ENCODE measurements at places on chromosomes 1 and 21. TPM values are rescaled to one million over a fixed set of nuclear protein-coding genes. Genes with fewer than 3 reads are reported as not detected.

INAVA gene
- total RNA-seq, result 175 TPM

- no peak for DNase-seq
These were observed 72.3 kb downstream of the PLPP3 start for GRCh38 chr1:56506951-56507491.

OR2L2 gene
- not detected for total RNA-seq

DNA sequence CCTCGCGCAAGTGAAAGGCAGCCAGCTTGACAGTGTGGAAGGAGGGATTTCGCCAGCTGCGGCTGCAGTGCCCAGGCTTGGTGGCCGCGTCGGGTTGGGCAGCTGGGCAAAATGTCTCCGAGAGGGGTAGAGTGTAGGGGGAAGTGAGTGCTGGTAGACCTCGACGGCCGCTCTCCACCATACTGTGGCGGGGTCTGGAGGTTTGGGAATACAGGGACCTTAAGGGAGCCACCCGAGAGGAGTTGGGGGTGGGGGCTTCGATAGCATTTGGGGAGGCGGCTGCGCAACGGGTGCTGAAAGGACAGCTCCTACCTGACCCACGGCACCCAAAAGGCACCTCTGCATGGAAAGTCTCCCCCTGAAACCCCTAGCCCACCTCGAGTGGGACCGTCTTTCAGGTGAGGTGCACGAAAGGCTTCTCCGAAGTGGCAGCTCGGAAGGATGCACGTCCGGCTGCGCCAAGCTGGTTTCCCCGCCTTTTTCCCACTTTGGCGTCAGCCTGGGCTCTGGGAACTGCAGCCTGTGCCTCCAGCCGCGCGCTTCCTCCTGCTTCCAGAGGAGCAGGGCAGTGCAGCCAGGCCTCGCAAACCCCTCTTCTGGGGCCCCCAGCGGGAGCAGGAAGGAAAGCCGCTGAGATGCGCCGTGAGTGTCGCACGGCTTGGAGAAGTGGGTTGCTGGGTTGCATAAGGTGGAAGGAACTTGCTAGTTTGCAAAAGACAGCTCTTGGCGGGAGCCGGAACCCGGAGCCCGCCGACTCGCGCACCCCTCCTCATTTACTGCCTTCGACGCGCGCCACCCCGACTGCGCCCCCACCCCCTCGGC is 531 bp upstream of the HMGN2 start:
- peak; percentile 63 for DNase-seq

CHRM3 gene
- total RNA-seq, result 2.6 TPM

VANGL2 gene
- total RNA-seq, result 2.3 TPM
